ENCODE measurements at places on chromosomes 7 and 10.
A peak's percentile ranks its signal among the peaks of the same experiment; 100 is the strongest.

GRCh38 chr7:155482511-155483183, 24.7 kb downstream of the EN2 start:
- no peak for DNase-seq

DNA sequence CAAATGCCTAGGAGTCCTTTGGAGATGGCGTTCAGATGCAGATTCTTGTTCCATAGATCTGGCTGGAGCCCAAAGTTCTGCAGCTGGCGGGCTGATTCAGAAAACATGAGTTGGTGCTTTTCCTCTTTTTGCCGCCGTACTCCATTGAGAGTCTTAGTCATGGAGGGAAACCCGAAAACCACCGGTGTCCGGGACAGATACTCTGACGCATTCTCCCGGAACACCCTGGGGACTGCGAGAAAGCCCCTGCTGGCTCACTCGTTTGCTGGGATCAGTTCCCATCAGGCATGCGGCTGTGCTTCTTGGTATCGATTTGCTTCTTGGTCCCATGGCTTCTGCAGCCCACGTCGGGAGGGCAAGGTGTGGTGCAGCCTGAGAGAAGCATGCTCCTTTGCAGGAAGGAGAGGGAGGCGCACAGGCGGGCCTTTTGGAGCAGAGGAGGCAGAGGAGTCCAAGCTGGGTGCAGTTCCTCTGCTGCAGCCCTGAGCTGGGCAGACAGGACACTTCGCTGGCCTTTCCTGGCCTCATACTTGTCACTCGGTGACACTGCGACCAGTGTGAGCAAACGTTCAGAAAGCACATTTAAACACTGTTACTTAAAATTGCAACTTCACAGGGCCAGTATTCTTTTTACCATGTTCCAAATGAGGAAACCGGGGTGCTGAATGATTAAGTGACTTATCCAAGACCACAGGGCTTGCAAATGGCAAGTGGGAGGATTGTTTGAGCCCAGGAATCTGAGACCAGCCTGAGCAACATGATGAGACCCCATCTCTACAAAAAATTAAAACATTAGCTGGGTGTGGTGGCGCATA, 30.6 kb upstream of the PFKFB3 start:
- no peak for DNase-seq

GRCh38 chr7:81811956-81812865, 42.4 kb upstream of the HGF start:
- DNase-seq, result no peak

DNA sequence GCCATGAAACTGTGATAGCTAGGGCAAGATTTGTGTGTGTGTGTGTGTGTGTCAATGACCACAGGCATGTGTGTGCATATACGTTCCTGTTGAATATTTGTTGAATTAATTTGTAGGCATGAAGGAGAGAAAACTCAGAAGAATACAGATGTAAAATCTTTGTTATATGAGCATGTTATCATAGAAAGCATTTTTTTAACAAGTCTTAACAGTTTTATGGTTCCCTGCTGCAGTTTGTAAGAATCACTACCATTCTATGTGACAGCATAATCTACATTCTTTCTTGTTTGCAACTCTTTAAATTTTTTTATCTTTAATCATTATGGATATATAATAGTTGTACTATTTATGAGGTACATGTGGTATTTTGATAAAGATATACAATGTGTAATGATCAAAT, 130.3 kb downstream of the CD36 start:
- no peak for DNase-seq

- DNase-seq, result peak; percentile 51
Observed at GRCh38 chr7:128167791-128168666, 73.0 kb upstream of the LEP start.

Measured in SK-N-SH (cell line).